Substantia nigra (tissue), 51 donors: ENCODE measurements at places on chromosomes 3 and 15.

GRCh38 chr15:62969442-62970089 is 73.0 kb upstream of the TPM1 start:
- DNase-seq: no peak

GRCh38 chr3:133828576-133829309 is 23.1 kb downstream of the SRPRB start:
- no peak for DNase-seq

DNA sequence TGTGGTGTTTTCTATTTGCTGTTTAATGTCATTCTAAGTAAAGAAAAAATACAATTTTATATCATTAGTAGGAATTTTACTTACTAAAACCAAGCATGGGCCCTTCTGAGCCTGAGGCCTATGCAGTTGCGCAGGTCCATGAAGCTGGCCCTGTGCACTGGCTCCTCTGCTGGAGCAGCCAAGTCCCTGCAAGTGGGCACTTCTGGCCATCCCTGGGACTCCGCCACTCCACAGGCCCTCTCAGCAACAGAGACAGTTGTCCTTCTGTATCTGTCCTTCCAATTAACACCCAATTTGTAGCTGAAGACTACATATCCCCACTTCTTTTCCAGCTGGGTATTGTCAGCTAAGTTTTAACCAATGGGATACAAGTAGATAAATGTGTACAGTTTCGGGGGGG is 49.9 kb upstream of the RYK start:
- no peak for DNase-seq

GRCh38 chr3:44427683-44428082 is 49.8 kb downstream of the ZNF445 start:
- DNase-seq: no peak

GRCh38 chr3:140406655-140407054 is 271.2 kb upstream of the TRIM42 start:
- DNase-seq: no peak

GRCh38 chr3:77320514-77320913 is 280.6 kb downstream of the ROBO2 start:
- no peak for DNase-seq

GRCh38 chr15:85443593-85444087 is 63.2 kb downstream of the AKAP13 start:
- DNase-seq: no peak

GRCh38 chr15:88981244-88982215 is 68.4 kb upstream of the MFGE8 start:
- DNase-seq: no peak

DNA sequence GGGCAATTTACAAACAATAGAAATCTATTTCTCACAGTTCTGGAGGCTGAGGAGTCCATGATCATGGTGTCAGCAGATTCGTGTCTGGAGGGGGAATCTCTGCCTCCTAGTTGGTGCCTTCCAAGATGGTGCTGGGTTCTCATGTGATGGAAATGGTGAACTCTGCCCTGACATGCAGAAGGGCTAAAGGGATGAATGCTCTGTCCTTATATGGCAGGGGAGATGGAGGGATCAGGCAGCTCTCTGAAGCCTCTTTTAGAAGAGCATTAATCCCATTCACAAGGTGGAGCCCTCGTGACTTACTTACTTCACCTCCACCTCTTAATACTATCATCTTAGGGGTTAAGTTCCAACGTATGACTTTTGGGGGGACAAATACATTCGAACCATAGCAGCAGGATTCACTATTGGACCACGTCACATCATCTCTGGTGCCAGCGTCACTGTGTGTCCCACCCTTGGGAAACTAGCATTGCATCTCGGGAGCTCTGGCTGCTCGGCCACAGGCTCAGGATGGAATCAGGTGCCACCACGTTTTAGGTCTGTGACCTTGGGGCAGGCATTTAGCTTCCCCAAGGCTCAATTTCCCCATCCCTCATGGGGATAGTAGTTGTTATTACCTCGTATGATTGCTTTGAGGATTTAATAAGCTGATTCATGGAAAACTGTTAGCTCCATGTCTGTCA is 53.0 kb downstream of the SV2B start:
- DNase-seq: no peak

DNA sequence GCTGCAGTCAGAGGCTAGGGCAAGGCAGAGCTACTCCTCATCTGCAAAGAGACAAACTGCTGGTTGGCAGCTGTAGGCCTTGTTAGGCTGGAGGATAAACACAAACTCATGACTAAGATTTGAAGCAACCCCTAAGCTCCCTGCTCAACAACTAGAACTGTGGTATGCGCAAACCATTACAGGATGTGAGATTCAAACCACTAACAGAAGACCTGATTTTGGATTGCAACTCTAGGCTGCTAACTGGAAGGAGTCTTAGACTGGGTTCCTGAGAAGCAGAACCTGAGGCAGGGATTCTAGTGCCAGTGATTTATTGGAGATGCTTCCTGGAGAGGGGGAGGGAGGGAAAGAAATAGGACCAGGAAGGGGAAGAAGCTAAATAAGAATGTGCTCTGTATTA is 22.5 kb downstream of the CCR4 start:
- DNase-seq: no peak
